ENCODE measurements at places on chromosomes 1 and 21.

GRCh38 chr1:3002349-3003038 lies 18.8 kb upstream of the ACTRT2 start:
- no peak for DNase-seq

GRCh38 chr1:186409091-186409490 lies 33.5 kb downstream of the ODR4 start:
- no peak for DNase-seq

DNA sequence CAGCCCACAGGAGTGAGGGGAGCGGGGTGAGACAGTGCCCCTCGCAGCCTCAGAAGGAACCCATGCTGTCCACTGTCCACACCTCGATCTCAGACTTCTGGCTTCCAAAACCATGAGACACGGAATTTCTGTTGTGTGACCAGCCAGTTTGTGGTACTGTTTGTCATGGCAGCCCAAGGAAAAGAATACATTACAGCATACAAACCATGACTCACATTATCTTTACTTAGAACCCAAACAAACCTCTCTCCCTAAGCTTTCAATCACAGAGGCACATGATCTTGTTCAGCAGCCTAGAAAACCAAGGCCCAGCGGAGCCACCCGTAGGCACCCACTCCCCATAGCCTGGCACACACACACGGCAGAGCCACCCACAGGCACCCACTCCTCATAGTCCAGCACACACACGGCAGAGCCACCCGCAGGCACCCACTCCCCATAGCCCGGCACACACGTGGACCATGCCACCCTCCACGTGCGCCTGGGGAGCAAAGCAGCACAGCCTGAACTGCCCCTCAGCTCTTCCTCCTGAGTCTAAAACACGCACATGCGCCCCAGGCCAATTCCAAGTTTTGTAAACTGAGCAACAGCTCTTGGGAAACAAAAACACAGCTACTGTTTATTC lies 458 bp upstream of the KRTAP10-4 start:
- peak; percentile 39 for DNase-seq

- DNase-seq = no peak
Measured at GRCh38 chr1:160708801-160709200, 2.8 kb downstream of the CD48 start.

DNA sequence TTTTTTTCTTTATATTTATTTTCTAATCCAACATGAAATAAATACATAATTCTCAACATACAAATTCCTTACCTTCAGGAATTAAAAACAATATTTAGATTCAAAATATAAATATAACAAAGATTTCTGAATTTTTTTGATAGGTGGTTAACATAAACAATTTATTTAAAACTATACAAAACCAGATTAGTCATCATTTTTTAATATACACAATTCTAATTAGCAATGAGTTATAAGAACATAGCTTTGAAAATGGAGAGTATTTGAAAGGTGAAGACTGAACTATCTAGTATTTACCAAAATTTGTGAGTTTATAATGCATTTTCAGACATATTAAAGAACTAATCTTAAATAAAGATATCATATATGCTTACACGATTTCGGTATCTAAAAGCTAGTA lies 37.5 kb downstream of the TPR start:
- DNase-seq = no peak

DNA sequence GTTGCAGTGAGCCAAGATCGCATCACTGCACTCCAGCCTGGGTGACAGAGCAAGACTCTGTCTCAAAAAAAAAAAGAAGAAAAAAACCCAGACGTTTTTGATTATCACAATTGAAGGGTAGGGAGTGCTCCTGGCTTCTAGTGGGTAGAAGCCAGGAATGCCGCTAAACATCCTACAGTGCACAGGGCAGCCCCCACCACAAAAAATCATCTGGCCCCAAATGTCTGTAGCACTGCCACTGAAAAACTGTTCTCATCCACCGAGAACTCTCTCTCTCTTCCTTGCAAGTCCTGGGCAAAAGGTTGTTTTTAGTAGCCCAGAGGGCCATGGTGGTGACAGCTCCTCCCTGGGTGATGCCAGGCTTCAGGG lies 35.6 kb upstream of the GPR157 start:
- no peak for DNase-seq

GRCh38 chr21:27633631-27634030 lies 666.7 kb upstream of the ADAMTS5 start:
- DNase-seq = no peak

DNA sequence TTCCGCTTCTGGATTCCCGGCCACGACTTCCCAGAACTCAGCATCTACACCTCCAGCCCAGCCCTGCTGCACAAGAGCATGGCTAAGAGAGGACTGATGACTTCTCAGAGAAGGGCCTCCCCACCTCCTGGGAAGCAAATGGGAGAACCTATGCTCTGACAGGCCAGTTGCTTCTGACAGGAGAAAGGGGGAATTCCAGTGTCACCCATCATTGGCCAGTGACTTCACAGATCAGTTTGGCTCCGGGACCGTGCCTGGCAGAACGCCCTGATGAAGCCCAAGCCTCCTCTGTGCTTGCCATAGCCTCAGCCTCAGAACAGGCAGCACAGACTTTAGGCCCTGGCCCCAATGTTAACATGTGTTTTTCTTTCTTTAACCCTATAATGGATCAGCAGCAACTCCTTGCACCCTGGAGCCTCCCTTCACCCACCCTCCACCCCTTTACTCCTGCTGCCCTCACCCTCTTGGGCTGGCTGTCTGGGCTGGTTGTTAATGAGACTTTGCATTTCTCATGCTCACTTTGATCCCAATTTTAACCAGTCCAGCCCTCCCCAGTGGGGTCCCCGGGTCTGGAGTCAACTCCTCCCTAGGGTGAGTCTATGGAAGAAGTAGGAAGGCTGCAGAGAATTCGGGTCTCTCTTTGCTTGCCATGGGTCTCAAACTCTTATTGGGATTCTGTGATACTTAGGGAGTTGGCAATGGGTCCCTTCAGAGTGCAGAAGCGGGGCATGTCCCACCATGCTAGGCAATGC lies 42.7 kb upstream of the SLC30A1 start:
- DNase-seq = no peak

GRCh38 chr1:115255154-115255553 lies 82.9 kb downstream of the NGF start:
- DNase-seq = peak; percentile 47
